NCI-H1105 treated with DMSO at 0.1 percent for 48 hours (cell line): ENCODE measurements at places on chromosomes 7 and 10.

DNA sequence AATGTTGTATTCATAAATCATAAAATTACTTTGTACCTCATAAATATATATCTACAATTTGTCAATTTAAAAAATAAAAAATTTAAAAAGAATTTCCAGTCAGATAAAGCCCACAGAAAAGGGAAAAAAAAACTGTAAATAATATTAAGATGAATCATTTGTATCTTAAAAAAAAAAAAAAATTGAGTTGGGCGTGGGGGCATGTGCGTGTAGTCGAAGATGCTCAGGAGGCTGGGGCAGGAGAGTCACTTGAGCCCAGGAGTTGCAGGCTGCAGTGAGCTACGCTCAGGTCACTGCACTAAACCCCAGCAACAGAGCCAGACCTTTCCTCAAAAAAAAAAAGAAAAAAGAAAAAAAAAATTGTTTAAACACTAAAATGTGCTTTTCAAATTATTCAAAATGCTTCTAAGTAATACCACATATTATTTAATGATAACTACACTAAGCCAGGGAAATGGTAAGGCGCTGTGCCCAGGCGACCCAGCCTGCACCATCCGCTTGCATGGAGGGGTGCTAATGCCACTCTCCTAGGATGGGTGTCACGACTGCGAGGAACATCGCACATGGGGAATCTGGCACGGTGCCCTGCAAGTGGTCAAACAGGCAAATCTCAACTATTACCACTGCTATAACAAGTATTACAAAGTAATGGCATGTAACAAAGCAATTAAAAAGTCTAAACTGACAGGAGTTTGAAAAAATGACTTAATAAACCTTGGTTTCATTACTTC is 15.4 kb downstream of the GLUD1 start:
- DNase-seq: no peak

GRCh38 chr10:75553550-75553949 is 122.1 kb downstream of the LRMDA start:
- DNase-seq: no peak

GRCh38 chr7:19400758-19401254 is 255.6 kb upstream of the FERD3L start:
- DNase-seq: no peak

GRCh38 chr7:155806096-155806871 is 6.0 kb downstream of the SHH start:
- DNase-seq: no peak

DNA sequence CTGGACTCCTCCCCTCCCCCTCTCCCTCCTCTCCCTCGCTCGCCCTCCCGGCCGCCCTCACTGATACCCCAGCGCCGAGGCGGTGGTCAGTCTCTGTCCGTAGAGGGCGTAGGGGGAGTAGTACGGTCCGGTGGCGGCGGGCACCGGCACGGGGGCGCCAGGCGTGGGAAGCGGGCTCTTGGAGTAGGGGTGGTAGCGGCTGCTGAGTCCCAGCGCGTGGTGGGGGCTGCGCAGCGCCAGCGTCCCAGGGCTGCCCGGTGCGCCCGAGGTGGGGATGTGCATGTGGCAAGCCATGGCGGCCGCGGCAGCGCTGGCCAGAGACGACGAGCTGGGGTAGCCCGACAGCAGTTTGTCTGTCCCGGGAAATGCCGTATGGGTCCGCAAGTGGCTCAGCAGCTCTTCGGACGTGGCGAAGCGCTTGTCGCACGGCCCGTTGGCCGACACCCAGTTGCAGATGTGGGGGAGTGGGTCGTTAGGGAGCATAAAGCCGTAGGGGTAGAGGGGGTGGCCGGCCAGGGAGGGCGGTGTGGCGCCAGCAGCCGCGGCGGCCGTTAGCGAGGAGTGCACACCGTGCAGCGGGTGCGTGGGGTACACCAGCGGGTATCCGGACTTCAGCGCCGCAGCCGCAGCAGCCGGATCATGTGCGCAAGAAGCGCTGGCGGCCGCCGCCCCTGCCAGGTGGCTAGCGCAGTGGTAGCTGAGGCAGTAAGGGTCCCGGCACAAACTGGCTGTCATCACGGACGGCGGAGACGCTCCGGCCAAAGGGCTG is 2.7 kb downstream of the ZNF503 start:
- DNase-seq: no peak

GRCh38 chr7:78472519-78472918 is 673.9 kb downstream of the PHTF2 start:
- no peak for DNase-seq

DNA sequence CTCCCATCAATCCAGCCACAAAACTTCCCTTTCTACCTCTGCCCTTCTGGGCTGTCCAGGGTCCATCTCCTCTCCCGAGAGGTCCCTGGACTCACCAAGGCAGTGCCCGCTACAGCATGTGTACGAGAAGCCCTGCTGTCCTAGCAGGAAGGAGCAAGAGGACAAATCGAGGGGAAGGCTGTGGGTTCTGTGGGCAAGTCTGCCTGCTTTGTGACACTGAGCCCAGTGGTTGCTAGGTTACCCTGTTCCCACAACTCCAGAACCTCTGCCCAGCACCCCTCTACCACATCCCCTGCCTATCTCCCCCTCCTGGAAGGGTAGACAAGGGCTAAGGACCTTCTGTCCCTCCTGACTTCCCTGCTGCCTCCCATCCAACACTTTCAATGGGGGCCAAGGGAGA is at the start of gene TBATA:
Gene TBATA (minus strand): TSS at position 188 of the 400 bp plus-strand sequence. CDS start 1,998 bp downstream, outside the sequence.
- no peak for DNase-seq
